OCI-LY7 (cell line): ENCODE measurements at places on chromosomes 5 and 9.

- no peak for DNase-seq
Measured at GRCh38 chr5:33341351-33341750, 99.4 kb upstream of the TARS1 start.

DNA sequence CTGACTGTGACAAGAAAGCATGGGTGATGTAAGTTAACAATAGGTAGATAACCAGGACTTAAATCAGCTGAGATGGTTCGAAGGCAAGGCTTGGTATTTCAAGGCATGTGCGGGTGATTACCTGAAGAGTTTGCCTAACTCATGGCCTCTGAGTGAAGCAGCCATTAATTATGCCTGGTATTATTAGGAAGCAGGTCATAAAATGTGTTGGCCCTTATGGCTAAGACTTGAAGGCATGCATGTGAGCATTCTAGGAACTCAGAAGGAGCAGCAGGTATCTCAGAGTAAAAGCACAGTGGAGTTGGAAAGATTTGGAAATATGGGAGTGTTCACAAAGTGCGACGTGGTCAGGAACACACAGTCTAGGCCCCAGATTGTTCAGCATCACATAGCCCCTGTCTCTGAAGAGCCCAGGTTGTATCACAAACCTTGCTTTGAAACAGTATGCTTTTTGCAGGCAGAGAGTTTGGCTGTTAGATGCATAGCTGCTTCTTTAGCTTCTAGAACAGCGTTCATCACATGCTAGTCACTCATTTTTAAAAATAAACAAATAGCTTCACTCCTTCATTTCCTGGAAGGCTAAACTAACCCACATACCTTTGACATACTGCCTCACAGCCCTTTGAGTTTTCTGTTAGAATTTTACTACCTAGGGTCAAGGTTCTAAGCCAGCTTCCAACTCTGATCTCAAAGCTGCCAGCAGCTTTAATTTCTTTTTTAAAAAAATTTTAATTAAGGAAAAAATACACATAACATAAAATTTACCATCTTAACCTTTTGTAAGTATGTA lies 2.1 kb downstream of the HEXB start:
- no peak for DNase-seq

- no peak for DNase-seq
Measured at GRCh38 chr5:171637811-171638210, 147.8 kb upstream of the SMIM23 start.

- no peak for DNase-seq
Measured at GRCh38 chr5:5572976-5573797, 150.7 kb downstream of the ICE1 start.

DNA sequence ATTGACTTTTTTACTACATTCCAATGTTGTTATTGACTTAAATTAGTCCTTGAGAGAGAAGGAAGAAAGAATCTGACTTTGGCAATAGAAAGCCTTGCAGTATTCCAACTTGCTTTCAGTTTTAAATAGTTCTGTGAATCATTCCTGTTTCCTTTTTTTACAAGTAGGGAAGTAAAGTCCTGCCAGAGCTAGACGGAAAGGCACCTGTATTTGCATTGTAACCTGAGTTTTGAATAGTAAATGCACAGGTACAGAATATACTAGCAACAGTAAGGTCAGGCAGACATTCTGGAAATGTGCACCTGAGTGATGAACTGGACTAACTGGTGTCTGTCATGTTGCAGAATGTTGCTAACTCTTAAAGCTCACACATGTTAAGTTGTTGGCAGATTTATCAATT lies 100.9 kb downstream of the PRKACG start:
- no peak for DNase-seq

GRCh38 chr5:139082813-139083498 lies 115.2 kb downstream of the SIL1 start:
- no peak for DNase-seq

GRCh38 chr5:81164476-81164875 lies 68.6 kb upstream of the CKMT2 start:
- DNase-seq: no peak

GRCh38 chr5:39898731-39899130 lies 474.0 kb upstream of the DAB2 start:
- no peak for DNase-seq

DNA sequence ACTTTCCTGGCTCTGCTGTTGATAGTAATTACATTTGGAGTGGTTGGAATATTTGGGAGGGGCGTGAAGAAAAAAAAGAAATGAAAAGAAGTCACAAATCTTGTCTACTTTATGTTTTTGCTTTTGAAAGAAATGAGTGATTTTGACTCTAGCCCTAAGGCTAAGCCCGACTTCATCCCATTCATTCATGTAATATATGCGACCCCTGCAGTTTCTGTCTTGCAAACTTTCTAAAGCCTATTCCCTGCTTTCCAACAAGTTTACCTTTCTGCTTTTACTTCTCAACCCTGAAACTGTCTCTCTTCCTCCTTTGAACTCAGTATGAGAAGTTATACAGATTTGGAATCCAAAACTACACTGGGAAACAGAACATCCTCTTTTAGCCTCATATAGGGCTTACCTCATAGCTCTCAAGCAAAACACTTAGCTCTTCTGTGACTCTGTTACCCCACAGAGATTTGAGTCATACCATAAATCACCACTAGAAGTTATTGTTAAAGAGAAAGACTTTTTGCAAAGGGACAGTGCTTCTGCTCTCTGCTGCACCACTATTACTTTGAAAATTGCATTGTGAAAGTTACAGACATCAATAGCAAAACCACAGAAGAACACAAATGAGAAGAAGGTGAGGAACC lies 1.6 kb downstream of the CFAP95 start:
- no peak for DNase-seq

DNA sequence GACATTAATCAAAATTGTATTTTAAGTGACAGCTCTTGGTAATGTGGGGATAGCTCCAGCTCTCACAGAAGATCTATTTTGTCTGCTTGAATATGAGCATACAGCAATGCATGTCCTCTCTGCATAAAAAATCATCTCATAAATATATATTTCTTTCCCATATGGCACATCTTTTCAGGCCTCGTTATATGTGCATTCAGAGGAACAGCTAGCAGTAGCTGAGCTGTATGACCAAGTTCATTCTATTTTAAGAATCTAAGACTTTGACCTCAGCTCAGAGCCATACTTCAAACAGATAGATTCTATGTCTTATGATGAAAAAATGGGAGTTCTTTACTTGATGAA lies 487.2 kb downstream of the ARHGEF28 start:
- no peak for DNase-seq

- no peak for DNase-seq
Measured at GRCh38 chr5:57537811-57538210, 55.2 kb upstream of the ACTBL2 start.

DNA sequence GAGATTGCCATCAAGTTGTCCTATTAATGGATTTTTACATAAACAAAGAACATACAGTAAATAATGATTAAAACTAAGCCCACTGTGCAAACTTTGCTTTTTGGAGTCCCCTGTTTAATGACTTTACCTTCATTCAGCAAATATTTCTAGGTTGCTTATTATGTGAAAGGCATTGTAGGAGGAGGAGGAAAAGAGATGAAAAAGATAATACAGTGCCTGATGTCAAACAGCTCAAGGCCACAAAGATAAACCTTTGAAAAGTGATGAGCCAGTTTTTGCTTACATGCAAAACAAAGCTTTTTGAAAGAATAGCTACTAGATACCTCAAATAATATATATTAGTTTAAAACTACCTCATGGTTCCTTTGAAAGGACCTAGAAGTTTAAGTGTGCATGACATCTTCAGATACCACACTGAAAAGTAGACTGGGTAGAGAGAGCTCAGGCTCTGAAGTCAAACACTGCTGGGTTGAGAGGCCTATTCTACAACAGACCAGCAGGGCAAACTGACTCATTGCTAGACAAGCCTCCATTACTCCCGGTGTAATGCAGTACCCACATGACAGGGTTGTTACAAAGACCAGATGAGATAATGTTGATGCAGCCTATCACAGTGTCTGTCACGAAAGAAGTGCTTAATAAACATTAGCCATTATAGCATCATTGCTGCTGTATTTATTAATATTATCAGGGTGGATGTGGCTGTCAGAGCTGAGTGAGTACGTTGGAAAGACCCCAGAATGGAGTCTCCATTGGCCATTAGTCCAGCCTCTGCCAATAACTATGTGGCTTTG lies 11.8 kb downstream of the DEPDC1B start:
- DNase-seq: no peak

- no peak for DNase-seq
Measured at GRCh38 chr5:55062039-55062779, 38.2 kb downstream of the GZMK start.

- DNase-seq: no peak
Measured at GRCh38 chr5:174101195-174101730, 55.8 kb downstream of the NSG2 start.

GRCh38 chr5:181231432-181231831 lies 8.4 kb downstream of the TRIM41 start:
- DNase-seq: no peak

GRCh38 chr9:134454476-134454857 lies 128.2 kb downstream of the RXRA start:
- no peak for DNase-seq

DNA sequence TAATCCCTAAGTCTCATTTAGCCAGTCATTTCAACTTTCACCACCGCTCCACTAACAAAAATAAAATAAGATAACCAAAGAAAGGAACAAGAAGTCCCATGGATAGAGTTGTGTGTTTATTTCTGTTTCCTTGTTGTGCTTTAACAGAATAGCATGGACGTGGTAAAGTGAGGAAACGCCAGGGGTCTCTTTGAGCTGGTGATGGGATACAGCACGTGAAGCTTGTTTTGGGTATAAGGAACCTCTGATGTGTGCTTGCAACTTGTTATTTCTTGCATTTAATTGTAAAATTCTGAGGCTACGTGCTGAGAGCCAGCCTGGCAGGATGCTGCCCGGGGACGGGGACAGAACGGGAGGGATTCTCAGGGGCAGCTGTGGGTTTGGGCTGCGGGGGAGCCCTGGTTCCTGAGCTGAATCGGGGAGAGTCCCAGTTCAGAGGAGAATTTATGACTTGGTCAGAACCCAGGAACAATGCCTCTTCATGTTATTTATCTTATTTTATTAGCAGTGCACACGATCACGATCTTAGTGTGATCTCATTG lies 63.4 kb downstream of the ANKRD33B start:
- no peak for DNase-seq

GRCh38 chr5:157339409-157339808 lies 73.5 kb downstream of the CYFIP2 start:
- DNase-seq: no peak

- peak; percentile 18 for DNase-seq
Measured at GRCh38 chr9:89815061-89815902, 210.5 kb downstream of the GADD45G start.

- no peak for DNase-seq
Measured at GRCh38 chr5:14109041-14109747, 33.9 kb upstream of the TRIO start.

- no peak for DNase-seq
Measured at GRCh38 chr5:11037941-11038340, 276.9 kb upstream of the DAP start.

DNA sequence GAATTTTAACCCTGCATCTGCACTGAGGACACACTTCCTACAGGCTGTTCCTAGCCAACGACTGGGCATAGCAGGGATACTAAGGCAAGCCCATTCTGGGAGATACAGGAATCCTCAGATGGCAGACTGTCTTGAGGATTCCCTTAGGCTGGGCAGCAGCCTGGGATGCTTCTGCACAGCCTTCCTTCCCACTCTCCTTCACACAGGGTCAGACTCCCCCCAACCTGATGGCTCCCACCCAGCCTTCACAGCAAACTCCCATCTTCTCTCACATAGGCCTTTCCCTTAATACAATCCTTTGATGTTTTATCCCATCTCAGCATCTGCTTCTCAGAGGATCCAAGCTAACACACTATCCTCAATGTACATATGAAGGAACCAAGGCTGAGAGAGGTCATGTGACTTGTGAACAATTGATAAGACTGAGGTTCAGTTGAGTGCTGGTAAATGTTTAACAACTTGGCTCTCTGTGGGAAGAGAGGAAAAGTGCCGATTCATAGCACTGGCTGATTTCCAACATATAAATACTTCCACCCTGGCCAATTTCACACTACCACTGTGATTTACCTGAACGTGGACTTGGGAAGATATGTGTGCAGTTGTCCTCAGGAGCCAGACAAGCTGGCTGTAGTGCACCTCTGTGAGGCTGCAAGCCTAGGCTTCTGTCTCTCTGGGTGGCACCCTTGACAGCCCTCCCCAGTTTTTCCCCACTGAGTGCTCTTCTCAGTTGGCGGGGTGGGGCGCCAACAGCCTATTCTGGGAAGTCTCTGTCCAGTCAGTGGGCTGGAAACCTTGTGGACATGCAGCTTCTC lies 120.2 kb upstream of the TRIM32 start:
- DNase-seq: no peak

- no peak for DNase-seq
Measured at GRCh38 chr5:60604771-60605170, 95.2 kb downstream of the DEPDC1B start.

DNA sequence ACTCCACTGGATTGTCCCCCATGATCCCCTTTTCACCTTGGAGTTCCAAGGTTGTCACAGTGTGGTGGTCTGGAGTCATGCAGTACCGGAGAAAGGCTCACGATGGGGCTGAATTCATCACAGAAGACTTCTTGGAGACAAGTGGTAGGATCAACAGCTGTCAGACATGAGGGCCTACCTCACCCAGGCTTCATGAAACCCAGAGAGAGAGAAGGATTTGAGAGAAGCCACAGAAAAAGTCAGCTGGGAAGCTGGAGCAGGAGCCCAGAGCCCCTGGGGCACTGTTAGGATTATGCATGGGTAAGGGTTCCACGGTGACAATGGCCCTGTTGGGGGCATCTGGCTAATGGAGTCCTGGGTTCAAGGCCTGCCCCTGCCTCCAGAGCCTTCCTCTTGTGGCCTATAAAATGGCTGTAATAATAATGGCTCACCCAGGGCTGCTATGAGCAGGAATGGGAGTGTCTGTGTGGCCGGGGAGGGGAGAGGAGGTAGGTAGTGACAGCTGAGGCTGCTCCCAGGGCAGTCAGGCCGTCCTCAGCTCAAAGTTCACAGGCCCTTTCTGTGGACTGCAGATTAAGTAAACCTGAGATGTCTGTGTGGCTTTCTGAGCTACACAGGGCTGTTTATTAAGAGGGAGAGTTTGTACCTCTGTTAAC lies 910 bp downstream of the TRIM14 start:
- DNase-seq: peak; percentile 81

GRCh38 chr9:128163027-128163515 lies 3.0 kb downstream of the BBLN start:
- no peak for DNase-seq

- no peak for DNase-seq
Measured at GRCh38 chr5:172931001-172931536, 28.2 kb upstream of the RPL26L1 start.

GRCh38 chr9:92189782-92190535 lies 74.7 kb upstream of the SPTLC1 start:
- DNase-seq: no peak

DNA sequence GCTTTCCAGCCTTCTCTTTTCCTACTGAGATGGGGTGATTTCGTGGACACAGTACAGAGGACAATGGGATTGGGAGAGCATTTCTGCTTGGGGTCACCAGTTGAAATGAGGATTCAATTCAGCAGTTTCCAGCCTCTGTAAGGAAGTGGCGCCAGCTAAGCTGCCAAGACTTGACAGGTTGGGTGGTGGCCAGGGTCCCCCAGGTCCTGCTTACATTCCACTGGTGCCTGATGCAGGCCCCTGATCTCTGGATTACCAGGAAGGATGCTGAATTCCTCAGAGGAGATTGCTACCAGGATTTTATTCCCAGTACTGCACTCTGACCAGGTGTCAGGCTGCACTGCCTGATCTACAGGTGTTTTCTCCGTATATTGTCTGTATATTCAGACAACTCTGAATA lies 119.7 kb downstream of the PSD2 start:
- DNase-seq: no peak

- no peak for DNase-seq
Measured at GRCh38 chr5:146047396-146047795, 58.0 kb downstream of the PLAC8L1 start.
